ENCODE measurements at places on chromosomes 12 and 14.

GRCh38 chr12:117688446-117688845 lies 280.3 kb downstream of the KSR2 start:
- no peak for DNase-seq

- no peak for DNase-seq
Measured at GRCh38 chr14:34172550-34173368, 221.9 kb upstream of the EGLN3 start.

DNA sequence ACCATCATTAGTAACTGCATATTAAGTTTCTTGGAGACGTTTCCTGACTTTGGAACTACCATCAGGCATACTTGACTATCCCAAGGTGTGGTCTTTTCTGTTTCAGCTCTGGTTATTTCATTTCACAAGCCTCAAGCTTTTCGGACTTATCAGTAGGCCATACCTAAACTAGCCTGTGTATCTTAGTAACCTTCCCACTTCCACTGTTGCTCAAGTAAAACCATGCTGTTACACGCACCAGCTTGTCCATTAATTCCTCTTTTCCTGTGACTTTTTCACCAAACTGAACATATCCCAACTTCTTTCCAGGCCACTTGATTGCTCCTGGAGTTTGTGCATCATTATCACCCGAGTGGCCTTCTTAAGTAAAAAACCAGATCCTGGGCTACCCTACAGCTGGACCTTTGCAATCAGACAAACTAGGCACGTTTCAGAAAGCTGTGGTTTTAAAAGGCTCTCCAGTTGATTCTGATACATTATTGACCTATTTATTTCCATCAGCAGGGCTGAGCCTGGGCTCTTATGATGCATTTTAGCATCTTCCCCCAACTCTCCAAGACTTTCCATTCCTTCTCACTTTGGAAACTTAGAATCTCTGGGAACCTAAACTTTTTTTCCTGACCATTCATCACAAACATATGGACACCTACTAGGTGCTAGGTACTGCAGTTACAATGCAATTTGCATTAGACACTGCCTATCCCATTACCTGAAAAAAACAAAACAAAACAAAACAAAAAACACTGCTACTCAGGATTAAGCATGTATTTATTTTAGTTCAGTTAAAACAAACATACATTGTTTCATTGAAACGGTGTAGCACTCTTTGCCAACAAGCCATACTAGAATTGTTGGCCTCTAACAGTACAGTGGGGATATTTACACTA lies 14.9 kb downstream of the SLC38A2 start:
- peak; percentile 55 for DNase-seq

- DNase-seq: no peak
Measured at GRCh38 chr14:23181453-23181852, 2.0 kb downstream of the SLC7A8 start.

DNA sequence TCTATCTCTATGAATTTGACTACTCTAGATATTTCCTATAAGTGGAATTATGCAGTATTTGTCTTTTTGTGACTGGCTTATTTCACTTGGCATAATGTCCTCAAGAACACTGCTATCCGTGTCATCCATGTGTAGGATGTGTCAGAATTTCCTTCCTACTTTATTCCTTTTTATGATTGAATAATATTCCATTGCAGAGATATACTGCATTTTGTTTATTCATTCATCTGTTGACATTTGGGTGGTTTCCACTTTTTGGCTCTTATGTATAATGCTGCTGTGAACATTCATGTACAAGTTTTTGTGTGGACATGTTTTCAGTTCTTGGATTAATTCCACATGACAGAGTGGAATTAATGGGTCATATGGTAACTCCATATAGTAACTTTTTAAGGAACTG lies 45.7 kb upstream of the ATP2A2 start:
- no peak for DNase-seq

DNA sequence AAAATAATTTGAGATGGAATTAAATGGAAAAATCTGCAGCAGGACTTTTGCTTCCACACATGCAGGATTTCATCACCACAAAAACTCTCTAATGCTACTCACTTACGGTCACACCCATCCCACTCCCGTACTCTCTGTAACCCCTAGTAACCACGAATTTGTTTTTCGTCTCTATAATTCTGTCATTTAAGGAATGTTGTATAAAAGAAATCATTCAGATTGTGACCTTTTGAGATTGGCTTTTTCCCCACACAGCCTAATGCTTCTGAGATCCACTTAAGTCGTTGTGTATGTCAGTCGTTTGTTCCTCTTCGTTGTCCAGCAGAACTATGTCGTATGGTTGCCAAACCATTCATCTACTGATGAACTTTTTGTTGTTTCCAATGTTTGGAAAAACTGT lies 19.8 kb upstream of the PZP start:
- DNase-seq: no peak

GRCh38 chr12:69929125-69929524 lies 104.1 kb downstream of the MYRFL start:
- DNase-seq: no peak

- no peak for DNase-seq
Measured at GRCh38 chr12:122929148-122929538, 33.2 kb upstream of the VPS37B start.

DNA sequence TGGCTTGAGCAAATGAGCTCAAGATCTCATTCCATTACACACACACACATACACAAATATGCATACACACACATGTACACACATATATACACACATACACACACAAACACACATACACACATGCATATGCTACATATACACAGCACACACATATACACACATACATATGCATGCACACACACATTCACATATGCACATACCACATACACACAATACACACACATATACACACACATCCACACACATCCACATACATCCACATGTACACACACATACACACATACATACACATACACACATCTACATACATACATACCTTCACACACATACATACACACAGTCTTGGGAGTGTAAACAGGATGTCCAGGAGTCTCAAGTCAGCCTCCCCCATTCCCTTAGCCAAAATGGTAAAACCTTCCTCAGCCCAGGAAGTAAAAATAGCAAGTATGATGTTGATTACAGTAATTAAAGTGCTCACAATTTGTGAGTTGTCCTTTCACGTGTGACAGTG lies 12.8 kb downstream of the HHIPL1 start:
- no peak for DNase-seq

GRCh38 chr12:52232674-52233461 lies at the start of gene KRT7:
TSS of gene KRT7 (plus strand) at chr12:52233243. CDS start at chr12:52233297, 54 bp downstream.
- no peak for DNase-seq

- no peak for DNase-seq
Measured at GRCh38 chr12:62517887-62518286, 51.3 kb downstream of the MON2 start.
